ENCODE measurements at places on chromosomes 16 and 17. TPM values are rescaled to one million over a fixed set of nuclear protein-coding genes. Genes with fewer than 3 reads are reported as not detected.

CBFA2T3 gene
- not detected for total RNA-seq

SLC39A11 gene
- 16.6 TPM for total RNA-seq

IL34 gene
- total RNA-seq = 8.4 TPM

RPL19 gene
- total RNA-seq = 2,907 TPM

HOXB13 gene
- total RNA-seq = not detected

GLTPD2 gene
- not detected for total RNA-seq

CDH8 gene
- total RNA-seq = 9.5 TPM

MYH3 gene
- 0.30 TPM for total RNA-seq

NATD1 gene
- 3.4 TPM for total RNA-seq

EVI2A gene
- 42.9 TPM for total RNA-seq

PYDC1 gene
- not detected for total RNA-seq

B9D1 gene
- total RNA-seq = 28.0 TPM

ABCC6 gene
- 0.30 TPM for total RNA-seq

CHD9 gene
- total RNA-seq = 33.3 TPM
